ENCODE measurements at places on chromosomes 7 and 10. TPM values are rescaled to one million over a fixed set of nuclear protein-coding genes. Genes with fewer than 3 reads are reported as not detected.

Gene CDC14C
- total RNA-seq, result not detected

Gene STK31
- 0.71 TPM for total RNA-seq

Gene HDAC9
- 0.25 TPM for total RNA-seq

Gene NEURL1
- total RNA-seq, result 0.75 TPM

Gene SPDYE3
- total RNA-seq, result not detected

Gene VGF
- total RNA-seq, result 28.3 TPM

Gene PRF1
- 0.03 TPM for total RNA-seq

Gene ABCB1
- total RNA-seq, result 0.02 TPM

Gene ARMC3
- total RNA-seq, result 0.71 TPM

Data from A549 treated with Hydrocortisone at 1 μM for 4 hours (cell line).